ENCODE measurements at places on chromosomes 5 and 9.

DNA sequence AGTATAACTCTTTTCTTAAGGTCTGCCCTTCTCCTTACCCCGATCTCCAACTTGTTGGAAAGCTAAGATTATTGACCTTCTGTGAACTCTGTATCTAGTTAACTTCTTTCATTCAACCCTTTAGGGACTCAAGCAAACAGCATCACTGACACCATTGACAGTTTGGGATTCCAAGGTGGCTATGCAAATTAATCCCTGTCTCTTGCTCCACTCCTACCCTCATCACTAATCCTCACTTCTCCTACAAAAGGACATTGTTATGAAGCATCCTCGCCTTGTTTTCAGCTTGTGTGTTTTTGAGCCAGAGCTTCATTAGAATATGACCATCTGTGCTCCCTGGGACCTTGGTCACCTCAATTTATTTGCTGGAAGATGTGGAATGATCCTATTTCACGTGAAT is 337.9 kb downstream of the PDE4D start:
- DNase-seq = no peak

GRCh38 chr5:4879693-4880303 is 260.3 kb upstream of the ADAMTS16 start:
- DNase-seq = no peak

DNA sequence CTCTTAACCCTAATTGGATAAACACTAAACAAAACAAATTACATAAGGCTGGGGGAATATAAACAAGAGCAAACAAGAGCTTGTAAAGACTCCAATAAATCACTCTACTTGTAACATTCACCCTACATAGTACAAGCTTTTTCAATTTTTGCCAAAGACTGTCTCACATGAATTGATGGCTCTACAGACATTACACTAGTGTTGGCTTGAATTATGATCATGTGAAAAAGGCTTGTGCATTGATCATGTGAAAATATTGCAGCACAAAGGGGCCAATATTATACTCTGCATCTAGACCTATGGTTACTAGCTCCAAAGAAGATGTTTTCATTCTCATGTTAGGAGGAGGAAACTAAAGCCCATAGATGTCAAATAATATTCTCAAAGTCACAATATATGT is 212.6 kb downstream of the MCTP1 start:
- no peak for DNase-seq

DNA sequence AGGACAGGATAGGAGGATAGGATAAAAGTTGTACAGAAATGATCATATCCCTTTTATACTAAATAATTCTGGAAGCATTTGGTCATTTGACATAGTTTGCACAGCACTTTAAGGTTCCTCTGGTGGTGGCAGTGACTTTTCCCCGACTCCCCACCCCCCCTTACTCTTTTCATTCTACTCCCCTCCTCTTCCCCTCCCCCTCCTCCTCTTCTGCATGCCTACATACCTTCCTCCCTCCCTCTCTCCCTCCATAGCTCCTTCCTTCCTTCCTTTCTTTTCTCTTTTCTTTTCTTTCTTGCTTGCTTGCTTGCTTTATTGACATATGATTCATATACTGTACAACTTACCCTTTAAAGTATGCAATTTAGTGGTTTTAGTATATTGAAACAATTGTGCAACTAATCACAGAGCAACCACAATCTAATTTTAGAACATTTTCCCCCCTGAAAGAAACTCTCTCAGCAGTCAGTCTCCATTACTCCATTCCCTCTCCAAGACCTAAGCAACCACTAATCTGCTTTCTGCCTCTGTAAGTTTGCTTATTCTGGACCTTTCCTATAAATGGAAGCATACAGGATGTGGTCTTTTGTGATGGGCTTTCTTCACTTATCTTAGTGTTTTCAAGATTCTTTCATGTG is 159.0 kb downstream of the HACD4 start:
- DNase-seq = no peak

DNA sequence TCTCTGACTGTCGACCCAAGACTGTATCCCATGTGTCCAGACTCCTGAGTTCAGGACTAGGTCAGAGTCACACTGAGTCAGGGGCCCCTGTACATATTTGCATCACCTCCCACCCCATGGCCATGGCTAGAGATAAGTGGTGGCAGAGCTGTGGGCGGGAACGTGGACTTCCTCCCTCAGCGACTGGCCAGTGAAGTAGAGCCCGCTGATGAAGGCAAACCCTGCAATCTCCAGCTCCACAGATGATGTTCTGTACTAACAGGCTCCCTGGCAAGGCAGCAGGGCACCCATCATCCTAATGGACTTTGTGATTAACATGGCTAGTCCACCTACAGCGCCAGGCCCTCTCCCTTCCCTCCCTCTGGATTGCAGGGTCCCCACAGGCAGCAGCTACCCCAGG is 110.5 kb upstream of the LRRTM2 start:
- DNase-seq = no peak

GRCh38 chr9:35776018-35776417 is 15.4 kb upstream of the NPR2 start:
- no peak for DNase-seq

DNA sequence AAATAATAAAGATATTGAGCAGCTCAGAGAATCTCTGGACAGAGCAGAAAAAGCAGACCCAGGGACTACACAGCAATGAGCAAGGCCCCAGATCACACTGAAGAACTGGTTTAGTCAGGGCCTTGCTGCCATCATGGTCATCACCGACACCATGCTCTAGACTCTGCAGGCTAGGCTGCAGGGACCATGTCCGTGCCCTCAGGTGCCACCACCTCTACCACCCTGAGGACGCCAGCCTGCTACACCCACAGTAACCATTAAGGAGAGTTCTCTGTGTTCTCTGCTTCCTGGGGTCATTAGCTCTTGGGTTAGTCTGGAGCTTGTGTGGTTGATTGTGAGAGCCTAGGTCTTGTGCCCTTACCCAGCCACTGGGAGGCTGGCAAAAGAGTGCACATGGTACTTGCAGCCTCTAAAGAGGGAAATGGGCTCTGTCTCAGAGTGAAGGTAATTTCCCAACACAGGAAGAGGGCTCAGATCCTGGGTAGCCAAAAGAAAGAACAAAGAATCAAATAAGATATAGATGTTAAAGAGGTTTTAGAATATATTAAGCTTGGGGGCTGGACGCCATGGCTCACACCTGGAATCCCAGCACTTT is 31.9 kb upstream of the JADE2 start:
- DNase-seq = no peak

- DNase-seq = no peak
Observed at GRCh38 chr5:145587710-145588109, 247.4 kb downstream of the PRELID2 start.

All from central memory CD4-positive, alpha-beta T cell (primary cell).